ENCODE measurements at places on chromosomes 11 and 22.

DNA sequence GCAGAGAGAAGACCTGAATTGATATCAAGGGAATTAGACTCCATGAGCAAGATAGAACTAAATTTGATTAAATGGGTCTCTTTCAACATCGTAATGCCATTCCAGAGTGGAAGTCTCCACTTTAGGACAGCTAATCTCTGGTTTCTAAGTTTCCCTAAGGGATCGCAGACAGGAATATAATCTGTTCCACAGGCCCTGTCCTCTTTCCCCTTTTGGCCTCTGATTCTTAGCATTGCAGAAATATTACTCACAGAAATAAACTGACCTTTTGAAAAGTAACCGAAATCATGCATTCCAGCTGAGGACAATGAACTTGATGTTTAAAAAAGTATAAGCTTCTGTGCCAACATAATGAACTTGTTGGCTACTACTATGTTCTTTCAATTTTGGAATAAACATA, 227.8 kb downstream of the ETS1 start:
- no peak for DNase-seq

GRCh38 chr11:132126973-132127899, 756.8 kb downstream of the NTM start:
- DNase-seq, result peak; percentile 74

DNA sequence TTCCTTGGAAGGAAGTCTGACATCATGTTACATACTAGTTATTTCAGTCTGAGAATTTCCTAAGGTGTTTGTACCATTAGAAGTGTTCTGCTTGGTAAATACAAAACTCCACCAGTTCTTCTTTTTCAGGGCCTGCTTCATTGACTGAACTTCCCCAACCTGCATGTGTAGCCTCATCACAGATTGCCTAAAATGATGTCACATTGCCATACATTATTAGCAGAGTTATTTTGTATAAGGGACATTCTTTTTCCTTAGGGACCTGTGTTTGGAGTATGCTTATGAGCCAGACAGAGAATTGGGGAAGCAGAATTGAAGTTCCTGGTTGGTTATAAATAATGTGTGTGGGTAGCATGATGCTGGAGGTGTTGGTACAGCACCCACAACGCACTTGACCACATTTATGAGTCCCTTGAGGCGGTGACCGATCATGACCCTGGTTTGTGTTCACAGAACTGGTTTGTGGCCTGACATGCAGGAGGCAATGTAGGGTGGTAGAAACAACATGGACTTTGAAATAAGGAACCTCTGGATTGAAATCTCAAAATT, 16.4 kb upstream of the MMP7 start:
- no peak for DNase-seq

GRCh38 chr11:81070948-81071347, 1630.1 kb upstream of the TENM4 start:
- DNase-seq, result no peak

DNA sequence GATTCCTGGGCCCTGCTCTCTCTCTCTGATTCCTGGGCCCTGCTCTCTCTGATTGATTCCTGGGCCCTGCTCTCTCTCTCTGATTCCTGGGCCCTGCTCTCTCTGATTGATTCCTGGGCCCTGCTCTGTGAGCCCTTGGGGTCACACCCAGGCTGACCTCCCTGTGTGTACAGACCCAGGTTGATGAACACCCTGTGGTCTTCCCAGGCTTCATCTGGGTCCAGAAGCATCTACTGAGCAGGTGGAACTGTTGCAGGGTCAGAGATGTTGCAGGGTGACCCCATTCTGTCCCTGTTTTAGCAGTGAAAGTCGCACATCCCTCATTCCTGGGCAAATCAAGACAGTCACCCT, 16.3 kb upstream of the GDPD5 start:
- no peak for DNase-seq

- no peak for DNase-seq
Measured at GRCh38 chr11:44941259-44942021, 9.2 kb downstream of the TP53I11 start.

- no peak for DNase-seq
Measured at GRCh38 chr22:30249049-30250038, 2.8 kb upstream of the LIF start.

DNA sequence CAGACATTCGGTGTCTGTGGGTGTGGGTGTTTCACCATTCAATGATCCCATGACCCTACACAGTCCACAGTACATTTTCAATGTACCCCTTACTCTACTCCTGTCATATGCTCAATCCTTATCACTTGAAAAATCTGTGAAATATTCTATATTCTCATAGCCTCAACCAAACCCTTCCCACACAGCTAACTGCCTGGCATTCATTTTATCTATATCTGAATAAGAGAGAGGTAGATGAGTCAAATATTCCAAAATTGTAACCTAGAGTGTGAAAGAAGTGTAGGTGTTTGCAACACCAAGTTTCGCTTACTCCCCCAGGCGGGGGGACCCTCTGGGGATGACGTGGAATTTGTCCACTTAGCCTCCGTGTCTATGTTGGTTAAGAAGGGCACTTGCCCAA, 354.8 kb downstream of the ETS1 start:
- DNase-seq, result no peak

DNA sequence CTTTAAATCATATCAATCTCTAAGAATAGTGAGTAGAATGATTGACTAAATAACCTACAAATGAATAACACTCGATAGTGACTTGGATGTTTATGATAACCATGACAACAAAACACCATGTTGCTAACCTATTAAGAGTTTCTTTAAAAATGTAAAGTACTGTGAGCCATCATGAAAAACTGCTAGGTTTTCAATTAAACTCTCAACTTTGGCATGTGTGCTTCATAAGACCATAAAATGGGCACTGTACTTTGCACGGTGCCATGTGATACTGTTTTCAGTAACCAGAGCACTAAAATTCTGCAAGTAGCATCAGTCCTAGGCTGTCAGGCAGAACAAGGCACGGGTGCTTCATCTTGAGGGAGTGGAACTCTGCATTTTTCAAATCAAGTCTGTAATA, 96.2 kb upstream of the TRIM77 start:
- no peak for DNase-seq

GRCh38 chr11:129608711-129609110, 206.9 kb upstream of the TMEM45B start:
- no peak for DNase-seq

- peak; percentile 69 for DNase-seq
Measured at GRCh38 chr11:34192481-34193401, 87.3 kb downstream of the NAT10 start.

All from AG09309 (cell line).